ENCODE measurements at places on chromosomes 6 and 20.

DNA sequence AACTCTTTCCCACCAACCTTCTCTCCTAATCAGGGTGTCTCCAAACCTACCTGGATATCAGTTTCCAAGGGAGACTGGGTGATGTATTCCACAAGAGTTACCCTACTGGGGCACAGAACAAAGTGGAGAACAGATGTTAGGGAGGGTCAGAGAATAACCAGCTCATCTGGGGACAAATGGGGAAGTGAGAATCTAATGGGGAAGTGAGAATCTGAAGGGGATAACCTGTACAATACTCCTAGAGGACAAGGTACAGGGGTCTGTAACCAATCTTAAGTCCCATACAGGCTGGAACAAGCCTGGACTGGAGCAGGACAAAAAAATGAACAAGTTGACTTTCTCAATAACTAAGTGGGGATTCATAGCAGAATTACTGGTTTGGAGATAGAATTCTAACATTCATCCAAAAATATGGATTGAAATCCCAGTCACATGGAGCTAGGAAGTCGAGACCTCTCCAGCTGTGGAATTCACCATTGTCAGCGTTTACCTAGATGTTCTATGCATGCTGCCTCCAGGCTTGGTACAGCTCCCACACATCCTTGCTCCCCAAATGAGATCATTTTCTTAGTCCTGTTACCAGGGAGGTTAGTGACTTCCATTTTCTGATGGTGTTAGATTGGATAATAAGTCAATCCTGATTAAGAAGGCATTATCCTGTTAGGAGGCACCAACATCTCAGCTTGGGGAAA is 214.8 kb upstream of the MOCS1 start:
- DNase-seq: no peak

DNA sequence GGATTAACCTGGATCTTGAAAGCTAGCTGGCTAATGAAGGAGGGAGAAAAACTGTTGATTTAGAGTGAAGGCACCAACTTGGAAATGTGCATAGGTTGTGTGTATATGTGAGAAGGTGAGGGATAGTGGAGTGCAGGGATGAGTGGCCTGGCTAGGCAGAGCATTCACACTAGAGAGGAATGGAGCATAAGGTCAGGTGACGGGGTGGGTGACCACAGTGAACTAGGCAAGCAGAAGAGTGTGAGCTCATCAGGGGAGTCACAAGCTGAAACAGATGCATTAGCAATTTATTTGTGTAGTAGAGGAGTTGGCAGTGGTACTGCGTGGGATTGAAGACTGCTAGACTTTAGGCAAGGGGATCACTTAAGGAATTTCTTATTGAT is 10.5 kb downstream of the ANKRD66 start:
- DNase-seq: no peak

DNA sequence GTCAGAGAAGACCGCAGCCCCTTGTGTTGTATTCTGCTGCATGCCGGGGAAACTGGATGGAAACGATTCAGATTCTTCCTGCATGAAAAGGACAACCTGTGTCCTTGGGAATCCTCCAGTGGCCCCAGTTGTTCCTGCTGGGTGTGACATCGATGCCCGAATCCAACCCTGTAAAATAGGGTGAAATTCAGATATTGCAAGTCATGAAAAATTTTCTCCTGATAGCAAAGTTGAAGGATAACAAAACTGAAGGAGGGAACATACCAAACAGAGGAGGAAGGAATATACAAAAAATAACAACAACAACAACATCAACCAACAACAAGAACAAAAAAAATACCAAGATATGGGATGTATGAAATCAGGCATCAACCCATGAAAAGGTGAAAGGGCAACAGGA is 28.3 kb upstream of the HLA-E start:
- DNase-seq: no peak

GRCh38 chr20:44296011-44296410 is 15.0 kb downstream of the FITM2 start:
- no peak for DNase-seq

DNA sequence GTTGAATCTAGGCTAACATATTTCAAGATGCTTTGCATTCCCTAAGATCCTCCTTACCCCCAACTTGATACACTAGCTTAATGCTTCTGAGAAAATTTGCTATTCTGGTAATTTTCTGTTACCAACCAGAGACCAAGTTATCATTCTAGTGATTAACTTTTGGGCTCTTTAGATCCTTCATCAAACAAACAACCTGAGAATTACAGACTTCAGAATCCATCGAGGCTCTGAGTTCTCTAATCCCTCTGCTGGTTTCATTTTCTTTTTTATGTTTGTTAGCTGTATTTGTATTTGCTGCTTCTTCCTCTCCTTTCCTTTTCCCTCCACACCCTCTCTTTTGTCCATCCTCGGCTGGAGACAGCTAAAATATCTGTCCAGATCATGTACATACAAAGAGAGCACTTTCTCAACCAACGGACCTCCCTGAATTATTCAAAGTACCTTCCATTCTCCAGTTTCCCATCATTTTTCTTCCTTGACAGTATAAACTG is 98.7 kb upstream of the RIPOR2 start:
- DNase-seq: no peak

DNA sequence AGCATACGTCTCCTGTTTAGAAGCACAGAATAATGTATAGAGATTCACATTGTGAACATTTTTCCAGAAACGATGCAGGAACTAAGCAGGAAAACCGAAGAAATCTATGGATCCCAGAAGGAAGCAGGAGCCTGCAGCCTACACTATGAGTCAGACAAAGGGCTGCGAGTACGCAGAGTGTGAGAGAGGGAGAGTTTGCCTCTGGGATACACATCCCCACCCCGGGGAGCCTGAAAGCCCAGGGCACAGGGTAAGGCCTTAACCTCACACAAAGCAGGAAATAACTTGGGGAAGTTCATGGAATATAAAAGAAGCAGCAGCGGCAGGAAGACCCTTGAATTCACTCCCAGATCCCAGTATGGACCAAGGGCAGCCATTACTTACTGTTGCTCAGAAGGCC is 842.1 kb upstream of the MANEA start:
- DNase-seq: no peak

- peak; percentile 54 for DNase-seq
These were observed 7.6 kb upstream of the TMEM14A start for GRCh38 chr6:52663120-52663935.

GRCh38 chr20:32053648-32054047 is 1.6 kb downstream of the HCK start:
- no peak for DNase-seq

DNA sequence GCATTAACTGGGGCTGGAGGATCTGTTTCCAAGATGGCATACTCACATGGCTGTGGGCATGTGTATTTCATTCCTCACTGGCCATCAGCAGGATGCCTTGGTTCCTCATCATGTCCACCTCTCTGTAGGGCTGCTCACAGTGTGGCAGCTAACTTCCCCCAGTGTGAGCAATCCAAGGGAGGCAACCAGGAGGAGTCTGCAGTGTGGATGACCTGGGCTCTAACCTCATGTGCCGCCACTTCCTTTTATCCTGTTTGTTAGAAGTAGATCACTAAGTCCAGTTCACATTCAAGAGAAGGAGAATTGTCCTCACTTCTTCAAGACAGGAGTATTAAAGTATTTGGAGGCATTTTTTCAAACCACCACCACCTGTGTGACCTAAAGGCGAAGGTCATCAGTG is 54.4 kb downstream of the MTHFD1L start:
- no peak for DNase-seq

DNA sequence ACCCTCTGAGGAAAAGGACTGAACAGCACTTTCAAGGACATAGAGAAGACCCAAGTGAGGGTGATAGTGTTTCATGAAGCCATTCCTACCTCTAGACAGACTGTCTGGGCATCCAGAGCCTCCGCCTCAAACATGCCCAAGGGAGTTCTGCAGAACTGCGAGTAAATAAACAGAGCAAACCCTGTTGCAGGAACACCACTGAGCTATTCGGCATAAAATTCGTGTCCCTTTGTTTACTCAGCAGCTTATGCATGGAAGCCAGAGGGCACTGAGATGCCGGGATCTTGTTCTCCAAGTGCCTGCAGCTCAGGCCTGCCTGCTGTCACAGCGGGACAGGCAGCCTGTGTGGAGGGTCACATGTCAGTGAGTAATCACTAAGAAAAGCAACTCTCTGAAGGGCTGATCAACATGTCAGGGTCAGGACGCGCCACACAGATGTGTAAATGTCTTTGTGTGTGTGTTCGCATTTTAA is 164.9 kb upstream of the HEY2 start:
- no peak for DNase-seq

DNA sequence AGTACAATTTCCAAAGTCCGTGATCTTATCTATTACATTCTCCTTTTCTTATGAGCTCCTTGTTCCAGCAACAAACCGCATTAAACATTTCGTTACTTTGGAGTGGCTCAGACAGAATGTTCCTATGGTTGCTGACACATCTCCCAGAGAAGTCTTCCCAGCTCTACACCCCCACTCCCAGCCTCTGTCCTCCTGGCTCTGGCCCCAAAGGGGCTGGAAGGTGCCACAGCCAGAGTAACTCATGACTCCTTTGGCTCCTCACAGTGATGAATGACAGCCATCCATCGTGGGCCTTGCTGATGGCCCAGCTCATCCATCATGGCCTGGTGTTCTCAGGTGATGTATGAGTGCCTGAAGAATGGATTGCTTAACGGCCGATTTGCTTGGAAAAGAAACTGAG is 203.0 kb downstream of the DHX35 start:
- DNase-seq: no peak

- DNase-seq: no peak
These were observed 13.9 kb upstream of the ADGRF5 start for GRCh38 chr6:46935687-46936086.

GRCh38 chr6:125346201-125346925 is 44.6 kb upstream of the HDDC2 start:
- no peak for DNase-seq

DNA sequence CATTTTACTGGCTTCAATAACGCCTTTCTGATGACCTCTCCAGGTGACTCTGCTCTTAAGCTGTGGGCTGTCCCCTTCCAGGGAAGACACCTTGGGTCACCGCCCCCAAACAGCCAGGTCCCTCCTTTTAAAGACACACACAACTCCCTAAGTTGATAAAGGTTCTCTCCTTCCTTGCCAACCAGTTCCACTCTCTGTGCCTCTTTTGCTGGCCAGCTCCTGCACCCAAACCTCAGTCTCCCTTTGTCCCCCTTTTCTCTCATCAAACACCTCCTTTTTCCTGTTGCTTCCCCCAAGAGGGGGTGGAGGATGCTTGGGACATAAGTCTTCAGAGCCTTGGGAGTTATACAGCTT is 1.0 kb downstream of the NCOA6 start:
- DNase-seq: no peak

DNA sequence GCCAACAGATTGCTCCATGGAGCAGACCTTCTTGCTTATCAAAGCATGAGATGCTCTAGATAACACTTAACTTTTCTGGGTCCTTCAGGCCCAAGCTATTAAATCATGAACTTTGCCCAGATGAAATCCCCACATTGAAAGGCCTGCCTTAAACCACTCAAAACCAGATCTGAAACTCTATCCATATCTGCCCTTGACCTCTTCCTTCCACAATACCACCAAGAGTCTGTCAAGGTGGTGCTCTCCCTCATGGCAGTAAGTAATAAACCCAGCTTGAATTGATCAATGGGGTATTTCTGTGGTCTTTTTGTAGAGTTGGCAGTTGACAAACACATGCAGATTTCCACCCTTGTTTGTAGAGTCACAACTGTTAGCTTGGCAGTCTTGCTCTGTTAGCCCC is 135.5 kb downstream of the ISM1 start:
- DNase-seq: no peak

GRCh38 chr6:130975325-130975724 is 87.7 kb downstream of the EPB41L2 start:
- DNase-seq: no peak

- no peak for DNase-seq
These were observed 609.4 kb upstream of the HS3ST5 start for GRCh38 chr6:114952229-114952628.

DNA sequence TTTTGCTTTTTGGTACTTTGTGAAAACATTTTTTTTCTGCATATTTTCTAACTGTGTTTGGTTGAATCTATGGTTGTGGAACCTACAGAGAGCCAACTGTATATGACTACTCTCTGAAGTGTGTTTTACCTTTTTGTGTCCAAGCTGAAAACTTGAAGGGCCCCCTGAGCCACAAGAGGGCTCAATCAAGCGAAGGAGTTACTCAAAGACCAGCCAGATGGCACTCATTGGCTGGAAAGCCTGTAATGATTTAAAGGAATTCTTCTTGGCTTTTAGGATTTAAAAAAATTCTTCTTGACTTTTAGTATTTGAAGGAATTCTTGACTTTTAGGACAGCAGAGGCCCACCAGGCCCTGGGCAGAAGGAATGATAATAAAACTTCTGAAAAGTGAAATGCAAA is 27.0 kb upstream of the ECI2 start:
- DNase-seq: no peak

- peak; percentile 74 for DNase-seq
These were observed 34.0 kb downstream of the KIF25 start for GRCh38 chr6:168031411-168031971.

DNA sequence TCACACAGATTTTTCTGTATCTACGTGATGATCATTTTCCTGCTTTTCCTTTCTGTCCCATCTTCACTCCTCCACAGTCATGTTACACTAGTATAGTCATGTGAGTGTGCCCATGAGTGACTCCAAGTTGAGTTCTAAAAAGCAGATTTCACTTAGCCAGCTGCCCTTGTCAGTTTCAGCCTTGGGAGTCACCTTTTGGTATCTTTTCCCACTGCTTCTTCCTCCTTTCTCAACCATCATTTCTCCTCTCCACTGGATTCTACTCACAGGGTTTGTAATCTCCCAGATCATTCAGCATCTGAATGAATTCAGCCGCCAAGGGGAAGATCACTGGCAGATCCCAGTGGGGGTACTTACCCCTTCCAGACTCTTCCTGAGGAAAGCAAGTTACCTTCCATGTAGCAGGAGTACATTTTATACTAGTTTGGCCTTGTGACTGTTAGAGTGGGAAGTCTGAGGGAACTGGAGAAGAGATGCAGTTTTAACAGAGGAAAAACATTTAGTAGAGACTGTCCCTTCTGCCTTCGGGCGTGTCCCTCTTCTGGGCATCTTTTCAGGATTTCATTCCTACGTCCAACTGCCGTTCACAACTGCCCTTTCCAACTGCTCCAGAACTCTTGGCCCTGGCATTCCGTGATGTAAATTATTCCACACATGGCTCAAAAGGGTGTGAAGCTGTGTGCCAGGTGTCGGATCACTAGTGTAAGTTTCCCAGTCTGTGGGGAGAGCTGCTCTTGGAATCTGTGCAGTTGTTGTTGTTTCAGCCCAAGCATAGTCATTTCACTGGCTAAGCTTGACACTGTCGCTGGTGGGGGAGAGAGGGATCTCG is 38.9 kb downstream of the BICRAL start:
- DNase-seq: no peak

DNA sequence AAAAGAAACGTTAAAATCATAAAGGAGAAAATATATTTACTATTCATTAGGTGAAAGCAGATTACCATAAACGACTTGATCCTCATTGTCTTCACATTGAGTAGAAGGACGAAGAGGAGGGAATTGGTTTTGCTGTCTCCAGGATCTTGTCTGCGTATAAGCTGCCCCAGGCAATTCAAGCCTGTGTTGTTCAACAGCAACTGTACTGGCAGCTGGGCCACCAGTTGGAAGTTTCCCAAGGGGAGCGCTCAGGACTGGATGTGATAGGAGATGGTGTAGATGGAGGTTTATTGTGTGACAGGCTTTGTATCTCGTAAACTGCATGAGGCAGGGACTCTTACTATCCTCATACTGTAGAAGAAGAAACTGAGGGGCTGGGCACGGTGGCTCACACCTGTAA is 3.9 kb upstream of the FANCE start:
- no peak for DNase-seq

Data from fibroblast of skin of left quadriceps (primary cell).